ENCODE measurements at places on chromosomes 5 and 9. TPM values are rescaled to one million over a fixed set of nuclear protein-coding genes. Genes with fewer than 3 reads are reported as not detected.

DNA sequence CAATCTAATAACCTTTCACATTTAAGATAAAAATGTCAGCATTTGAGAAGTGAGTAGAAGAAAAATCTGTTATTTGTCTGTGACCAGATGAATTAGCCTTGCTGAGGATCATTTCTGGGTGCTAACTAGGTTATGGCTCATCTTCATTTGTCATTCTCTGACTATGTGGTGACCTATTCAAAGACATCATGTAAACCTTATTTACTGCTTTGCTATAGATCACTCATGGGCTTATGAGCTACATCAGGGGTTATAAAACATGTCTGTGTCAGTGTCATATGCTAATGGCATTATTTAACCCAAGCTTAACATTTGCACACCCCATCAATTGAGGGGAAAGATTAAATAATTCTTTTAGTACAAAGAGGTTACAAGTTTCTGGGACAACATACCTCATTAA is 555.5 kb upstream of the CYLC2 start:
- DNase-seq: no peak

GRCh38 chr9:22574740-22575139 is 128.1 kb downstream of the DMRTA1 start:
- no peak for DNase-seq

DNA sequence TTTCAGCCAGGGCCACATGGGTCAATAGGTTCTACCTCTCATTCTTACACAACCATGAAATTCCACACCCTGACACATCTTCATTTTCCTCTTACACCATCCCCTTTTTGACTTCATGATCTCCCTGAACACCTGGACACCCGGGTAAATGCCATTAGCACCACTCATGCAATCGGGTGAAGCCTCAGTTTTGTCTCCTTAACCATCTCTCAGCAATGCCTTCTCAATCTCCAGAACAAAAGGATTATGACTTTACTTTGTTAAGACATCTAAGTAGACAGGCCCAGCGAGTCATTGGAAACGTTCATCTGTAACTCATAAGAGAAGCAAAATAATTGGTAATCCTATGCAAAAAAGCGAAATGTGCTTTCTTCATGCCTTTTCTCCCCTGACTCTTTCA is 49.9 kb downstream of the ADAMTS12 start:
- no peak for DNase-seq

GRCh38 chr5:64746446-64746845 is 22.0 kb downstream of the SREK1IP1 start:
- DNase-seq: no peak

DNA sequence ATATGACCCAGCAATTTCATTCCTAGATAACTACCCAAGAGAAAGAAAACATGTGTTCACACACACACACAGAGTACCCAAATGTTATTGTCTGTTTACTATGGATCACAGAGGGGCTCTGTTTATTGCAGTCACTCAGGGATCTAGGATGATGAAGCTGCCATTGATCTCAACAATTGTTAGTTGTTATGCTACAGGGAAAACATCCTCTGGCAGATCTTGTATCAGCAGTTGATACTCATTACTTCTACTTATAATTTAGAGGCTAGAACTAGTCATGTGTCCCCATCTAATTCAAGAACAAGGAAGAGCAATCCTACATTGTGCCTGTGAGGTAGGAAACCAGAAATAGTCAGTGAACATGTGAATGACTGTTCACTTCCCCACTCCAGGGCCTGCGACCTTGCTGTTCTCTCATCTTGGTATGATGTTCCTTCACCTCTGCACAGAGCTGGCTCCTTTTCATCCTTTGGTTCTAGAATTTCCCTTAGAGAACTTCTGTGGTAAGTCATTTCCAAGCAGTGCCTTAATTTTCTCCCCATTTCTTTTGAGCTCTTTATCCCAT is 30.3 kb downstream of the NMUR2 start:
- DNase-seq: no peak

DNA sequence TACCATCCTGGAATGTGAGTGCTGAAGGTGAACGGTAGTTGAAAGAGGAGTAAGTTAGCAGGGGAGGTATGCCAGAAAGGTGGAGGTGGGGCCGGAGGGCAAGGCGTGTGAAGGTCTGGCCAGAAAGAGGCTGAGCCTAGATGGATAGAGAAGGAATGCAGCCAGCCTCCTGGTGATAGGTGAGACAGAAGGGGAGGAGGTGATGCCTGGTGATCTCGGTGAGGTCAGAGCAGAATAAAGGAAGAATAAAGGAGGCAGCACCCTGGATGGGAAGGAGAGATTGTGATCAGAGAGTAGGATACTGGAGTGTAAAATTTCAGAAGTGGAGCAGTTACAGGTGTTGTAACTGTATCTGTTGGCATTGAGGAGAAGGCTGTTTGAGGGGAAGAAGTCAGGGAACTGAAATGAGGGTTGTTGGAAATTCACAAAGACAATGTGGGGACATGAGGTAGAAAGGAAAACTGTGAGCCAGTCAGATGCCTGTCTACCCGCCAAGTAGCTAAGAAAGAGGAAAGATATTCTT is 2.0 kb downstream of the GNG10 start:
- no peak for DNase-seq

- DNase-seq: no peak
Measured at GRCh38 chr9:131611586-131612315, 66.4 kb downstream of the PRRT1B start.

- no peak for DNase-seq
Measured at GRCh38 chr9:34463098-34463900, 4.7 kb downstream of the DNAI1 start.

GRCh38 chr5:104541141-104541785 is 978.7 kb upstream of the NUDT12 start:
- DNase-seq: no peak

- DNase-seq: peak; percentile 76
Measured at GRCh38 chr9:131276094-131276888, at the start of gene FAM78A. Gene FAM78A, minus strand, starts transcription at chr9:131276510. Its CDS starts 331 bp downstream, at chr9:131276179.

DNA sequence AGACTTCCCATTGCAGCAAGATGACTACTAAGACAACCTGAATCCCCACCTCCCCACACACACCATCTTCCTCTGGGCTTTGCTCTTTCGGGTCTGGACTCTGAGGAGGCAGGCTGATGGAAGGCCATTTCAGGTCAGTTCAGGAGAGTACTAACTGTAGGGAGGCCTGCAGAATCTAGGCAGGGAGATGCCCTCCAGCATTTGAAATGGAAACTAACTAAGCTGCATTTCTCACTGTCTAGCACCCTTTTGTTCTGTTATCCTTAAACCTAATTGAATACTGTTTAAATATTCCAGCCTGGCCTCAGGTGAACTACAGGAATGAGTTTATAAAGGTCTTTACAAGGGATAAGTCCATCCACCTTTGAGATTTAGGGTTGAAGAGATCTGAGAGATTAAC is 4.9 kb upstream of the TBCA start:
- no peak for DNase-seq

GRCh38 chr9:87461256-87461655 is 36.4 kb upstream of the DAPK1 start:
- no peak for DNase-seq

DNA sequence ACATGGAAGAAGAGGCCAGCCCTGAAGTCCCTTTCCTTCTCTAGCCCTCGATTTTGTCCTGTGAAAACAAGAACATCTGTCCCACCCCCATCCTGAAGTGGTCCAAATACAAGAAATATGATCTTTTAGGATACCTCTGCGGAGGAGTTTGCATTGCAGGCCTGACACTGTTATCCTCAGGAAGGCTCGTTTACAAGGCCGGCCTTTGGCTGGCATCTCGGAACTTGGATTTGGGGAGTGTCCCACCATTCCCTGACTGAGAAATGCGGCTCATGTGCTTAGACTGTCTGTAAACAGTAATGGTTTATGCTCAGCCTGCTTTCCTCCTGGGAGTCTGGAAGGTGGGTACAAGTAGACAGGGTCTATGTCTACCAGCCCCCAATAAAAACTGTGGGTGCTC is 26.4 kb downstream of the WHRN start:
- no peak for DNase-seq

CLIC3 gene
- total RNA-seq: 0.54 TPM

SLC25A2 gene
- total RNA-seq: 0.19 TPM

NUP155 gene
- total RNA-seq: 12.3 TPM

GADD45G gene
- total RNA-seq: 185 TPM

GPR150 gene
- not detected for total RNA-seq

PTGS1 gene
- 0.78 TPM for total RNA-seq

Measured in psoas muscle (tissue), 8 donors.